ENCODE measurements at places on chromosomes 1 and 21. TPM values are rescaled to one million over a fixed set of nuclear protein-coding genes. Genes with fewer than 3 reads are reported as not detected.
A peak's percentile ranks its signal among the peaks of the same experiment; 100 is the strongest.

DNA sequence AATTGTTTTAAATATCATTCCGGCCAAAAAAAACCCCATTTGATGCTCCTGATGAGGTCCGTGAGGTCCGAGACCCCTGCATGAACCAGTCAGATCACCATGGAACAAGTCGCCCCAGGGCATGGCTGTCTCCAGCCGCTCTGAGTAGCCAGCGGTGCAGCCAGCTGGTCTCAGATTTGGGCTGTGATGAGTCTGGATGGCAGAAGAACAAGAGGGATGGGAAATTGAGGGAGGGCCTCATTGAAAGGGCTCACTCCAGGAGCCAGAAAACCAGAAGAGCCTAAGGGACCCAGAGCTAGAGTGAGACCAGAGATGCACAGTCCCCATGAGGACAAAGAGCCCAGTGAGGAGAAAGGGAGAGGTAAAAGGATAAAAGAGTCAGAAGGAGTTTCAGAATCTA lies 174.0 kb downstream of the TOMM20 start:
- H3K36me3 ChIP-seq = no peaks in the 10 kb centered on the region
- peaks cover 47% of the 10 kb centered on the region for H3K4me1 ChIP-seq
- no peak overlapping the region for H3K27ac ChIP-seq
- no peak for DNase-seq
- H3K4me3 ChIP-seq = no peak overlapping the region

GRCh38 chr1:186813420-186813819 lies 15.3 kb upstream of the PLA2G4A start:
- H3K27ac ChIP-seq = no peak overlapping the region
- no peaks in the 10 kb centered on the region for H3K27me3 ChIP-seq
- H3K36me3 ChIP-seq = no peaks in the 10 kb centered on the region
- H3K4me3 ChIP-seq = no peak overlapping the region
- H3K4me1 ChIP-seq = no peaks in the 10 kb centered on the region
- no peak for DNase-seq

- H3K4me1 ChIP-seq = peaks cover 16% of the 10 kb centered on the region
- H3K36me3 ChIP-seq = no peaks in the 10 kb centered on the region
- H3K27ac ChIP-seq = no peak overlapping the region
- no peaks in the 10 kb centered on the region for H3K27me3 ChIP-seq
Observed at GRCh38 chr1:6969106-6969505, 183.9 kb downstream of the CAMTA1 start.

- no peak for DNase-seq
- H3K4me1 ChIP-seq = peaks cover 70% of the 10 kb centered on the region
- no peak overlapping the region for H3K4me3 ChIP-seq
- no peak overlapping the region for H3K27ac ChIP-seq
- H3K36me3 ChIP-seq = no peaks in the 10 kb centered on the region
Observed at GRCh38 chr1:54377040-54377691, 29.0 kb downstream of the SSBP3 start.

DNA sequence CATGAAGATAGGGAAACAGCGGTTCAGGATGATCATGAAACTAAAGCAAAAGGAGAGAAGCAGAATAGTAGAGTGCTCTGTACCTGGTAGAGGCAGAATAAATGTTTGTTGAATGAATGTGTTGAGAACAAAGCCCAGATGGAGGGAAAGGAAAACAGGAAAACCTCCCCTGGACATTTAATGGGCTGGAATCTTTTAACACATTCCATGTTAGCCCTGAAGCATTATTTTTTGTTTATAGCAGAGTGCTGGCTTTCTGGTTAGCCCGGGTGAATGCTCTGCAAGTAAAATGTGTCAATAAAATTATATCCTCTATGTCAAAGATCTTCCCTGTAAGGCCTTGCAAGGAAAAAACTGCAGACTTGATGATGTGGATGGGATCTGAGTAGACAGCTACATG lies 60.2 kb downstream of the ABCA4 start:
- DNase-seq = no peak
- no peaks in the 10 kb centered on the region for H3K4me1 ChIP-seq
- H3K27me3 ChIP-seq = peaks cover 30% of the 10 kb centered on the region
- no peaks in the 10 kb centered on the region for H3K36me3 ChIP-seq
- no peak overlapping the region for H3K4me3 ChIP-seq
- no peak overlapping the region for H3K27ac ChIP-seq

GRCh38 chr1:11505591-11506538 lies 26.9 kb downstream of the DISP3 start:
- H3K36me3 ChIP-seq = peaks cover 5% of the 10 kb centered on the region
- no peak for DNase-seq
- no peak overlapping the region for H3K4me3 ChIP-seq
- H3K27ac ChIP-seq = no peak overlapping the region
- no peaks in the 10 kb centered on the region for H3K27me3 ChIP-seq

GRCh38 chr1:61313906-61314422 lies 231.6 kb downstream of the NFIA start:
- peaks cover 8% of the 10 kb centered on the region for H3K4me1 ChIP-seq
- H3K27me3 ChIP-seq = no peaks in the 10 kb centered on the region
- H3K36me3 ChIP-seq = no peaks in the 10 kb centered on the region
- H3K27ac ChIP-seq = no peak overlapping the region
- peak; percentile 66 for DNase-seq

- no peaks in the 10 kb centered on the region for H3K36me3 ChIP-seq
- no peak overlapping the region for H3K4me3 ChIP-seq
- no peaks in the 10 kb centered on the region for H3K27me3 ChIP-seq
- no peaks in the 10 kb centered on the region for H3K4me1 ChIP-seq
Observed at GRCh38 chr21:14308234-14308633, 74.7 kb downstream of the HSPA13 start.

- peaks cover 9% of the 10 kb centered on the region for H3K36me3 ChIP-seq
- peaks cover 77% of the 10 kb centered on the region for H3K4me1 ChIP-seq
- H3K27me3 ChIP-seq = no peaks in the 10 kb centered on the region
- no peak for DNase-seq
Observed at GRCh38 chr1:156666862-156667609, 10.2 kb downstream of the NES start.

GRCh38 chr21:35024513-35024912 lies 24.6 kb downstream of the RUNX1 start:
- no peak overlapping the region for H3K27ac ChIP-seq
- no peak for DNase-seq
- H3K4me3 ChIP-seq = no peak overlapping the region
- no peaks in the 10 kb centered on the region for H3K36me3 ChIP-seq
- no peaks in the 10 kb centered on the region for H3K4me1 ChIP-seq

- no peak overlapping the region for H3K4me3 ChIP-seq
- no peak for DNase-seq
- H3K36me3 ChIP-seq = no peaks in the 10 kb centered on the region
- H3K27ac ChIP-seq = no peak overlapping the region
Observed at GRCh38 chr21:34018910-34019309, 54.5 kb upstream of the MRPS6 start.

SH3GLB1 gene
- 21.5 TPM for total RNA-seq

PTGFR gene
- not detected for total RNA-seq

SPATA46 gene
- total RNA-seq = not detected

- H3K4me3 ChIP-seq = no peak overlapping the region
- DNase-seq = no peak
- H3K27me3 ChIP-seq = no peaks in the 10 kb centered on the region
- H3K4me1 ChIP-seq = no peaks in the 10 kb centered on the region
Observed at GRCh38 chr1:206972728-206973127, 2.5 kb upstream of the FCAMR start.

- DNase-seq = no peak
- H3K4me3 ChIP-seq = no peak overlapping the region
- no peaks in the 10 kb centered on the region for H3K27me3 ChIP-seq
- no peak overlapping the region for H3K27ac ChIP-seq
- H3K36me3 ChIP-seq = no peaks in the 10 kb centered on the region
Observed at GRCh38 chr21:45769294-45769693, 125.8 kb downstream of the PCBP3 start.

NMNAT1 gene
- total RNA-seq = 14.6 TPM

FAM151A gene
- not detected for total RNA-seq

DNA sequence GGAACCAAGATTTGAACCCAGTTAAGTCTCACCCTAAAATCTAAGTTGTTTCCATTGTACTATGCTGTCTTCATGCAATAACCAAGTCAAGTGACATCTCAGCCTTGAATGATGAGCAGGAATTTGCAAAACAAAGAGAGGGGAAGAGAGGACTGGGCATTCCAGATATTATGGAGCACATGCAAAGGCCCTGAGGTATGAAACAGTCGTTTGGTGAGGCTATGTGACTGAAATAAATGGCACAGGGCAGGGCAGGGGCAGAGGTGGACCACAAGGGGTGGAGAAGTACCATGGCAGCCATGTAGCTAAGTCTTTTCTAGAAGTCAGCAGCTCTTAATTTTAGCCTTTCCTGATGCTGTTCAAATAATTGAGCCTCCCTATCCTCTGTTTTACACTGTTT lies 37.6 kb upstream of the RAP1A start:
- peaks cover 13% of the 10 kb centered on the region for H3K4me1 ChIP-seq
- no peaks in the 10 kb centered on the region for H3K36me3 ChIP-seq
- H3K4me3 ChIP-seq = no peak overlapping the region
- no peaks in the 10 kb centered on the region for H3K27me3 ChIP-seq
- no peak for DNase-seq
- no peak overlapping the region for H3K27ac ChIP-seq

DNA sequence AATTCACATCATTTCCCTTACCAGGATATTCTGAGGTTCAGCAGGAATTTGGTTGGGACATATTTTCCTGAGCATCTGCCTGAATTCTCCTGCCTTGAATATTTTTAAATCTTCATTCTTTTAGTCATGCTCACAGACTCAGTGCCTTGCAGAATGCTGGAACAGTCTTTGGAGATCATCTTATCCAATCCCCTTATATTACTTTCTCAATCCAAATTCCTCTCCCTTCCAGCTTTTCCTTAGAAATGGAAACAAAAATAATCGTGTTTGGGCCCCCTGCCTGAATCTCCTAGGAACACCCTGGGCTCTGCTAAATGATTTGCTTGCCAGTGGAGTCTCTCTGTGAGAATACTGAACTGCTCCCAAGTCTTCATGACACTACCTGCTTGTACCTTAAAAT lies 38.4 kb downstream of the LHX8 start:
- H3K27ac ChIP-seq = no peak overlapping the region
- H3K4me3 ChIP-seq = no peak overlapping the region
- DNase-seq = no peak

SPATA21 gene
- not detected for total RNA-seq

GRCh38 chr1:177820213-177820612 lies 149.6 kb downstream of the SEC16B start:
- H3K27ac ChIP-seq = no peak overlapping the region
- H3K4me3 ChIP-seq = no peak overlapping the region
- no peaks in the 10 kb centered on the region for H3K36me3 ChIP-seq
- H3K27me3 ChIP-seq = no peaks in the 10 kb centered on the region
- no peaks in the 10 kb centered on the region for H3K4me1 ChIP-seq
- DNase-seq = no peak

- H3K27ac ChIP-seq = no peak overlapping the region
- no peak overlapping the region for H3K4me3 ChIP-seq
- no peak for DNase-seq
Observed at GRCh38 chr1:156502391-156502893, 1.9 kb upstream of the MEF2D start.

- peak; percentile 86 for DNase-seq
- no peak overlapping the region for H3K4me3 ChIP-seq
- no peak overlapping the region for H3K27ac ChIP-seq
- no peaks in the 10 kb centered on the region for H3K36me3 ChIP-seq
- H3K4me1 ChIP-seq = peaks cover 41% of the 10 kb centered on the region
Observed at GRCh38 chr1:32759997-32760623, 57.0 kb downstream of the YARS1 start.

GRCh38 chr21:41321211-41321907 lies 4.8 kb downstream of the FAM3B start:
- H3K27me3 ChIP-seq = peaks cover 23% of the 10 kb centered on the region
- H3K4me3 ChIP-seq = no peak overlapping the region
- no peak overlapping the region for H3K27ac ChIP-seq
- H3K36me3 ChIP-seq = no peaks in the 10 kb centered on the region
- H3K4me1 ChIP-seq = no peaks in the 10 kb centered on the region

OTUD3 gene
- 22.3 TPM for total RNA-seq

- no peak overlapping the region for H3K4me3 ChIP-seq
- no peaks in the 10 kb centered on the region for H3K27me3 ChIP-seq
- no peaks in the 10 kb centered on the region for H3K4me1 ChIP-seq
- H3K36me3 ChIP-seq = no peaks in the 10 kb centered on the region
Observed at GRCh38 chr1:29592731-29593130, 356.4 kb downstream of the PTPRU start.

DNA sequence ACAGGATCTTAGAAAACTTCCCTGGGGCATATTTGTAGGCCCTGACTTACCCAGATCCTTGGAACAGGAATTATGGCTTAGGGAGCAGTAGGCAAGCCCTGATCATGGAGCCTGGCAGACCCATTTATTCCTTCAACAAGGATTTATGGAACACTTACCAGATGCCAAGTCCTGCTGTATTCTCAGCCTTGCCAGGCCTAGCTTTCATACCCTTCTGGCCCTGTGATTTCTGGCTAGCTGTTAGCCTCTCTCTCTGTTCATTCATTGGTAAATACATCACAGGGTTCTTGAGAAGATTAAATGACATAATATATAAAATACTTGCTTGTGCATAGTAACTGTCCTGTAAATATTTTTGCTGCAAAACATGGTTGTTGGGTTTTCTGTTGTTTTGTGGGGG lies 32.4 kb upstream of the SRP9 start:
- H3K4me1 ChIP-seq = peaks cover 17% of the 10 kb centered on the region
- no peak overlapping the region for H3K27ac ChIP-seq
- no peak for DNase-seq
- H3K27me3 ChIP-seq = peaks cover 53% of the 10 kb centered on the region
- H3K36me3 ChIP-seq = no peaks in the 10 kb centered on the region

- H3K27ac ChIP-seq = no peak overlapping the region
- H3K4me1 ChIP-seq = peaks cover 3% of the 10 kb centered on the region
- H3K27me3 ChIP-seq = no peaks in the 10 kb centered on the region
- no peak overlapping the region for H3K4me3 ChIP-seq
- no peaks in the 10 kb centered on the region for H3K36me3 ChIP-seq
Observed at GRCh38 chr21:42505090-42505726, 8.4 kb upstream of the SLC37A1 start.

LMX1A gene
- total RNA-seq = 8.7 TPM

CYYR1 gene
- total RNA-seq = 25.7 TPM

GRCh38 chr1:105838071-105838470 lies 1218.4 kb upstream of the PRMT6 start:
- no peaks in the 10 kb centered on the region for H3K36me3 ChIP-seq
- no peak for DNase-seq
- no peaks in the 10 kb centered on the region for H3K4me1 ChIP-seq

DNA sequence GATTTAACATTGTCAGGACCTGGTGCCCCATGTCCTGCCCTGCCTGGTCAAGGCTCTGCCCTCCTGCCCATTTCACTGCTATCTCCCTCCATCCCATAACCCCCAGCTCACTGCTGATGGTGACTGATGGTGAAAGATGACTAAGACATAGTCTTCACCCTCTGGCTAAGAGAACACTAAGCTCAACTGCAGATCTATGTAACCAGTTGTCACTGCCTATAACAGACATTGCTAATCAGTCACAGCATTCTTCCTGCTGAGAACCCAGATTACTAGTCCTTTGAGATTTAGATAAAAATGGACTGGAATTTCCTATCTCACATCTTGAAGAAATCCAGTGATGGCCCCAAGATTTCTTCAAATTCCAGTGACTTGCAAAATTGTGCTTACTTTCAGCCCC lies 8.0 kb upstream of the ZNF362 start:
- no peak overlapping the region for H3K27ac ChIP-seq
- no peak for DNase-seq
- no peaks in the 10 kb centered on the region for H3K36me3 ChIP-seq
- no peaks in the 10 kb centered on the region for H3K27me3 ChIP-seq

- DNase-seq = no peak
- H3K4me1 ChIP-seq = no peaks in the 10 kb centered on the region
- no peak overlapping the region for H3K4me3 ChIP-seq
- no peaks in the 10 kb centered on the region for H3K36me3 ChIP-seq
- no peak overlapping the region for H3K27ac ChIP-seq
- no peaks in the 10 kb centered on the region for H3K27me3 ChIP-seq
Observed at GRCh38 chr1:233959102-233959501, 54.6 kb downstream of the SLC35F3 start.
